ENCODE measurements at places on chromosomes 12 and 14. TPM values are rescaled to one million over a fixed set of nuclear protein-coding genes. Genes with fewer than 3 reads are reported as not detected.

DNA sequence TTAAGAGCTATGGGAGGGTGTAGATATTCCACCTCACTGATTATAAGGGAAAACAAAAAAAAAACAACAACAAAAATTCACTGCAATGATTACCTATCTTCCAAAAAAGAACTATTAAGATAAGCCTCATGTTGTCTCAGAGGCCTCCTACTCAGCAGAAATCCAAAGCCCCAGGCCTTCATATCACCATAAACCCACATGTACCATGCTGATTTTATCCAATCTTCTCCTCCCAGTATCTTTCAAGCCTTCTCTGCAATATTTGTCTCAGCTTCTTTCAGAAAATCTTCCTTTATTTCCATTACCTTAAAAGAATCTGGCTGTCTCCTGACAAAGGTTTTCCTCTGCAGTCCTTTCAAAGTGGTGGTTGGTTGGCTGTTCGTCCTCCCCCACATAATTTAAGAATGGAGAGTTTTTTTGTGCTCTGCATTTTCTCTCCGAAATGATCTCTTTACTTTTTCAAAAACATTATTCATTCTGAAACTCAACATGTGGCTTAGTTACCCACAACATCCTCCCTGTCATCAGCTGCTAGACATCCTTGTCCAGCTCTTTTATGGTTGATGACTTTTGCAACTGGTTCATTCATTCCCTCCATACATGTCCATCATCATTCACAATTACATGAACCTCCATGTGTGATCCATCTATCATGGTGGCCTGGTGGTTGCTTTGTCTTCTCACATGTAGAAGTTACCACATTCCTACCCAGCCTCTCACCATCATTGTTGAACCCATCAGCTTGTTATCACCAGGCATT, 2.9 kb upstream of the EPYC start:
- no peak for DNase-seq

DNA sequence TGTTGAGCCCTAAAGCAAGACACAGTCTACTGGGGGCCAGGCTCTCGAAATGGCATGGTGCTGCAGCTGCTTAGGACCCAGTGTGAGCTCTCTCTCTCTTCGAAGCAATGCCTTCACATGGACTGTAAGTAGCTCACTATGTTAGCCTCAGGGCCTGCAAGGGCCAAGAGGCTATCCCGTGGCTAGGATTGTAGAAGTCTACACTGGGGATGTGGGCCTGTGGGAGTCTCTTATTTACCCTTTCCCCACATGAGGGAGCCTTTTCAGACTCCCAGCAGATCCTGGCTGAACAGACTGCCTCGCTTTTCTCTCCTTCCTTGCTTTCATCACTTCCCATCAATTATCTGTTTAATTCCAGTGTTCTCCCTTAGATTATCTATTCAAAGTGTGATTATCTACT, 101.4 kb downstream of the GPR65 start:
- DNase-seq: no peak

KRT71 gene
- not detected for total RNA-seq

CD163 gene
- total RNA-seq: 91.9 TPM

DNA sequence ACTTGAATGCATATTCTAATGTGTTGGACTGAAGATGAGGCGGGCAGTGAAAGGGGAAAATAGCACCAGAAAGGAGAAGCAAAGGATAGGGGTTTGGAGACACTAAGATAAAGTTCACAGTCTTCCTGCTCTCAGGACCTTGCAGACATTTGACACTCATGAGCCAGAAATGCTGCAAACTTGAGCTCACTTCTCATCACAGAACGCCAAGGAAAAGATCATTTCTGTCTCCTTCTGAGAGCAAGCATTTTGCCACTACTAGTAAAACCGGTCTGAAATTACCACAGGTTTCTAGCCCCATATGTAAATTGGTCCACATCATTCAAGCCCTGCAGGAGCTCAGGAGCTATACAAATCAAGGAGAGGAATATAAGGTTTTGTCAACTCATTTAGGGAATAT, 44.6 kb upstream of the ANO2 start:
- no peak for DNase-seq

DNA sequence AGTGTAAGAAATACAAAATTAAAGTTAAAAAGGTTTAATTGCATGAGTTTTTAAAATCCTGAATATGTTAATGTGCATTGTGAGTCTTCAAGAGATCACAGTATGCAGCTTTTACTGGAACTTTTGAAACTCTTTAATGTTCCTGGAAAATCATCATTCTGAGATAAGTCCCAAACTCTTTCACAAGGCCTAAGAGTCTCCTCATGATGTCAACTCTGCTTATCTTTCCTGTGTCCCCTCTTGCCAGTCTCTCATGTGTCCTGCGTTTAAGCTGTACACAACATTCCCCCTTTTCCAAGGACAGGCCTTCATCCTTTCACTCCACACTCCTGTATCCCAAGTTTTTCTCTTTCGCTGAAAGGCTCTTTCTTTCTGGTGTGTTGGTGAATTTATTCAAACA, 380.1 kb downstream of the SOX5 start:
- no peak for DNase-seq

DNA sequence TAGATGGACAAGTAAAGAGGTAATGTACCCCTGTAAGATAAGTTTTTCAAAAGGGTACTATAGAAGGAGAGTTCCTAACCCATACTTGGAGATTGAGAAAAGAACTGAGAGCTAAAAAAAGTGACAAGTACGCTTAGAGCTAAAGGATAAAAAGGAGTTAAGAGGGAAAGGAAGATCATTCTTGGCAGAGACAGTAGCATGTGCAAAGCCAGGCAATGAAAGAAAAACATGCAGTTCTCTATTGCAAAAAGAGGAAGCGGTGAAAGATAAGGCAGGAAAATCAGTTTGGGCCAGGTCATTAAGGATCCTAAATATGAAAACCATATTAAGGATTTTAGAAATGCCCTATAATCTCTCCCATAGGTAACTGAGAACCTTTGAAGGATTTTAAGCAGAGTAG, 500.4 kb upstream of the GARIN6 start:
- DNase-seq: no peak

ZC3H14 gene
- total RNA-seq: 65.6 TPM

DNA sequence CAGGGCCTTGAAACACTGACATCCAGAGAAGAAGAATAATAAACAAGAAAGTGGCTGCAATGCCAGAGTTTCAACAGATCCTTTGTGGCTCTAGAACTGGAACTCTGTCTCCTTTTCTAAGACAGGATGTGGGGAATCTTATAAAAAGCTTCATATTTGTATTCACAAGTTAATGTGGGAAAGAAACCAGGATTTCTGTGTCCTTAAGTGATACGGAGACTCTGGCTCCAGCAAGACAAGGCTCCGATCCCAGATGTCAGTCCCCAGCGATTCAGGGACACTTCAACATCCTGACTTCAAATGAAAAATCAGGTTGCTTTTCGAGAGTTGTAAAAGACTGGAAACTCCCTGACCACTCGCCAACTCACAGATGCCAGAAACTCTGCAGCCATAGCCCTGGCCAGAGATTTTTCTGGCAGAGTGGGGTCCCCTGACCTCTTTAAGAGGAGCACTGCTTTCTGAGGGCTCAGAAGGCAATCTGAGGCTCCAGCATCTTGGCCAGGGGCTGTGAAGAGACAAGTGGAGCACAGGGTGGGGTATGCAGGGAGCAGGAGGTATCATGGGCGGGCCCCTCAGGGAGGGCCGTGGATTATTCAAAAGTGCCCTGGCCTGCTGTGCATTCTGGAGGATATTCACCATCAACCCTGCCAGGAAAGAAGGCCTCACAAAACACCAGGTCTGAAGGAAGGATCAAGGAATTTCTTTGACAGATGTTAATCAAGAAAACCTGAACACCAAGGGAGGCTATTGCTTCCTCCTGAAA, 53.3 kb downstream of the TMX1 start:
- peak; percentile 73 for DNase-seq

- no peak for DNase-seq
Measured at GRCh38 chr12:56224954-56225353, 812 bp downstream of the NABP2 start.

- DNase-seq: no peak
Measured at GRCh38 chr12:2360630-2361170, 307.9 kb downstream of the CACNA1C start.

SMCO2 gene
- 0.40 TPM for total RNA-seq

- no peak for DNase-seq
Measured at GRCh38 chr12:50914872-50915484, 37.4 kb upstream of the HIGD1C start.

DNA sequence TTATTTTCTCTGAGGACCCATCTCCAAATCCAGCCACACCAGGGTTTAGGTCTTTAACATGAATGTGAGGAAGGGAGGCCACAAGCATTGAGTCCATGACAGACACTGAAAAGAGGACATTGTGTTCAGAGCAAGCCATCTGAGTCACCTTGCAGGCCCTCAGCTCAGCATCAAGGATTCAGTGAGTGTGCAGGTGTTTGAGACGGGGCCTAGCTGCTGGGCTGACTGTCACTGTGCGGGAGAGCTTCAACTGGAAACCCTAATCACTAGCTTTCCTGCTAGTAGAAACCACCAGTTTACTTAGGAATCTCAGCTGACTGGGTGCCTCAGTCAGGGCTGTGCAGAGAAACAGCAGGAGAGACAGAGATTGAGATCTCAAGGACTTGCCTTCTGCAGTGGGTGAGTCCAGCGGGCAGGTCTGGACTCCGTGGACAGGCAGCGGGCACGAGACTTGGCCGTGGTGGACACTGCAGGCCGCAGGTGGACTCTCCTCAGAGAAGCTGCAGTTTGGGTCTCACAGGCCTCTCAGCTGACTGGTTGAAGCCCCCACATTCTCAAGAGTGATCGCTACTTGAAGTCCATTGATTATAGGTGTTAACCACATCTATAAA, 86.1 kb upstream of the DYNC1H1 start:
- DNase-seq: no peak

- no peak for DNase-seq
Measured at GRCh38 chr14:30855345-30856037, 18.9 kb upstream of the COCH start.

DNA sequence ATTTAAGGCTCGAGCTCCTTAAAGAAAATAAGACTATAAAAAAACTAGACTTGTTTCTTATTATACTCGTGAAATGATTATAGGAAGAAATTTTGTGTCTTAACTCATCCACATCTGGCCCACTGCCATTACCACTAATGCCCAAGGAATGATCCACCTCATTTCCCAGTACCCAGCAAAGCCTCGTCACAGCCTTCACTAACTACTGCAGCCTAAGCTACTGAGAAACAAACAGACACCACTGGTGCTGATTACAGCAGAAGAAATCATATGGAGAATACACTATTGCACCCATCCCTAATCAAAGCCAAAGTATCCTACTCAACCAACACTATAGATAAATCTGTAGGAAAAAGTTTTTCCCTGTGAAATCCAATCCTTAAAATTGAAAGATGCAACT, 205.3 kb upstream of the NAV3 start:
- DNase-seq: no peak

- DNase-seq: no peak
Measured at GRCh38 chr12:113197518-113198077, 12.1 kb downstream of the RITA1 start.

- DNase-seq: no peak
Measured at GRCh38 chr14:86221000-86221399, 691.1 kb downstream of the FLRT2 start.

GRCh38 chr12:5071496-5071895, 27.8 kb downstream of the KCNA5 start:
- no peak for DNase-seq

DNA sequence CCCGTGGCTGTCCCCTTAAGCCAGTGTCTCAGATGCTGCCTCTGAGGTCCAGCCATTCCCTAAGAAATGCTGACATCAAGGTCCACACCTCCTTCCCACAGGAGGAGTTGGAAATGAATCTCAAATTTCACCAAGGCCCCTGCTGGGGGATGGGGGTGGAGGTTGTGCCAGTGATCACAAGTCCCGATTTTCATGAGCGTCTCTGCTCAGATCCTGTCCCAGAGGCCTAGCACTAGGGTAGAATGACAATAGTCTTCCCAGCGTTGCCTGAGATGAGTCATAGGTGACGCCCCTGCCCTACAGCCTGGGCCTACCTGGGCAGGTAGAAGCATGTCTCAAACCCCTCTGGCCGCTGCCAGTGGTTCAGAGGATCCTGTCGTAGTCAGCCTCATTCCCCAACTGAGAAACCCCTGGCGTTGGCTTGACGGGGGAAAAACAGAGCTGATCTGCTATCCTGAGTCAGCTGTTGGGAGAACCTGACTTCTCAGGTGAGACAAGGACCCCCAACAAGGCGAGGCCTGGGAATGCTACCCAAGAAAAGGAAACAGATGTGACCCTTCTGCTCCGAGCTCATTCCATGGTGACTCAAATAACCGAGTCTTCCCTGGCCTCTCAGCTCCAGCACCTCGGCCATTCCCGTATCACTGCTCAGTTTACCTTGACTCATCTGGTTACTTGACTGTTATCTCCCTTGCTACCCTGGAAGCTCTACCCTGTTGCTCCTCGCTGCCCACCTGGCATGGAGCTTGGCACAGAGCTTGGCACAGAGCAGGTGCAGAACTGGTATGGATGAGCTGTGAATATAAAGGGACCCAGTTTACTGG, 21.8 kb upstream of the SPPL3 start:
- DNase-seq: no peak

GRCh38 chr12:12749433-12749832, 32.3 kb downstream of the CDKN1B start:
- DNase-seq: no peak

GRCh38 chr12:84637926-84638325, 274.7 kb downstream of the SLC6A15 start:
- no peak for DNase-seq

ASPG gene
- total RNA-seq: 4.6 TPM

GRCh38 chr12:69671597-69671996, 27.5 kb downstream of the BEST3 start:
- DNase-seq: no peak

DNA sequence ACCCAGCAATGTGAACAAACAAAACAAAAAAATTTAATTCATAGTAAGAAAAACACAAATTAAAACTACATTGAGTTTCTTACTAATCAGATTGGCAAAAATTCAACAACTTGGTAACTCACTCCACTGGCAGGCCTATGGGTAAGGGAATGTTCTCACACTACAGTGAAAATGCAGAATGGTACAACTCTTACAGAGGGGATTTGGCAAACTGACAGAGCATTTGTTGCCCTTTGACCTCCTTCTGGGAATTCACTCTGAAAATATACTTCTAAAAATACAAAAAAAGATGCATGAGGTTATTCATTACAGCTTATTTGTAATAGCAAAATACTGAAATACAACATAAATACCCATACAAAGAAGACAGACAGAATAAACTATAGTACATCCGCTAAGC, 32.8 kb downstream of the ABCD2 start:
- no peak for DNase-seq

- no peak for DNase-seq
Measured at GRCh38 chr12:76037130-76038103, 5.8 kb upstream of the PHLDA1 start.

DNA sequence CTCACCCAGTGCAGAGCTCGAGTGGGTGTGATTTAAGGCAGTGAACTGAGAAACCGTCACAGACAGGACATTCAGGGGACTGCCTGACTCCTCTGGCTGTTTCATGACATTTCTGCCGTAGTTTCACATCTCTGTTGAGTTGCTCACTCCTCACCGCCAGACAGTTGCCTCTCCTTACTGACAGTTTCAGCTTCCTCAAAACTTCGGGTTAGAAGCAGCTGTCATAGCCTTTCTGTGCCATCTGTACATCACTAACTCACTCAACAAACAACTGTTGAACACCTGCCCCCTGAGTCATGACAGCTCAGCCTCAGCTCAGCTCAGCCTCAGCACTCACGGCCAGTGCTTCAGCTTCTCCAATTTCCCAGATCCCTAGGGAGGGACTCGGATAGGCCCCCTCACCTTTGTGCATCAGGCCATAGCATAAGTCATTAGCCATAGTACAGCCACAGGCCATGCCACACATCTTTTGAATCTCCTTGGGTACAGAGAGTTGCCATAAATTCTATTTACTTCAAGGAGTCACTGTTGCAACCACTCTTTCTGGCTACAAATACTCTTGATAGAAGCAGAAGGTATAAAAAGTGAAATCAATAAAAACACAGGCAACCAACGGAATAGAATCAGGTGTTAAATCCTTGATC, 6.2 kb upstream of the SLC15A4 start:
- DNase-seq: peak; percentile 28
